ENCODE measurements at places on chromosomes 16 and 17. TPM values are rescaled to one million over a fixed set of nuclear protein-coding genes. Genes with fewer than 3 reads are reported as not detected.

Gene TEN1
- 23.2 TPM for total RNA-seq

Gene ALOX12
- not detected for total RNA-seq

Gene PARD6A
- 5.9 TPM for total RNA-seq

Gene WNT9B
- not detected for total RNA-seq

Gene KRT24
- not detected for total RNA-seq

Gene ITGAL
- total RNA-seq, result 216 TPM

GRCh38 chr17:61468263-61468907, 16.2 kb downstream of the TBX4 start:
- H3K36me3 ChIP-seq, result no peaks in the 10 kb centered on the region
- H3K27ac ChIP-seq, result peak overlapping the region; percentile 46
- H3K4me3 ChIP-seq, result no peak overlapping the region

GRCh38 chr17:29076722-29077121, 33.8 kb downstream of the PIPOX start:
- peaks cover 53% of the 10 kb centered on the region for H3K36me3 ChIP-seq
- H3K4me3 ChIP-seq, result no peak overlapping the region
- DNase-seq, result no peak
- no peak overlapping the region for H3K27ac ChIP-seq
- no peaks in the 10 kb centered on the region for H3K4me1 ChIP-seq

DNA sequence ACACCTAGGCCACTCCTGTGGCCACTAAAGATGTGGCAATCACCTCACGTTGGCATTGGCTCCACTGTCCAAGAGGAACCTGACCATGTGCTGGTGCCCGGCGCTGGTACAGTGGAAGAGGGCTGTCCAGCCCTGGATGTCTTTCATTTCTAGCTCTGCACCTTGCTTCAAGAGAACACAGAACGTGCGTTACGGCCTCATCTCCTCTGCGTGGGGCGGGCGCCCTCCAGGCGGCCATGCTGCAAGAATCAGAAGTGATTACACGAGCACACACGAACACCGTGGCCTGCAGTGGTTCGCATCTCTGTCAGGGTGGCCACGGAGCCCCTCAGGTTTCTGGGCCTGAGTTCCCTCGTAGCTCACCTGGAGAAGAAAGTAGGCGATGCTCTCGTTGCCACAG, 7.5 kb downstream of the ANKS3 start:
- DNase-seq, result no peak
- no peaks in the 10 kb centered on the region for H3K27me3 ChIP-seq
- no peak overlapping the region for H3K27ac ChIP-seq
- no peaks in the 10 kb centered on the region for H3K4me1 ChIP-seq

DNA sequence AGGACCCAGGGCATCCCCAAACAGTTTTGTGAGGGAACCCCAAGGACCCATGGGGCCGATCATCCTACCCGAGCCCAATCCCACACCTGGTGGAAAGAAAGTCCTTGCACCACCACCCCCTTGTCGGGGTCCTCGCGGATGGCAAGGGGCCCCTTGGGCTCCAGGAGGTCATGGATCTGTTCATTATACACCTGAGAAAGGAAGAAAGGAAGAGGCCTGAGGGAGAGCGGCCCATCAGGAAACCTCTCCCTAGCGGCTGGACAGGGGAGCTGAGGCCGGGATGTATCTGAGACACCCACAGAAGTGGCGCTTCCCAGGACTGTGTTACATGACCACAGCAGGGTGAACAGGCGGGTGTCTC, 12.8 kb downstream of the KIF18B start:
- no peaks in the 10 kb centered on the region for H3K27me3 ChIP-seq
- H3K36me3 ChIP-seq, result no peaks in the 10 kb centered on the region
- H3K4me3 ChIP-seq, result no peak overlapping the region
- no peak for DNase-seq
- H3K4me1 ChIP-seq, result no peaks in the 10 kb centered on the region
- H3K27ac ChIP-seq, result no peak overlapping the region

DNA sequence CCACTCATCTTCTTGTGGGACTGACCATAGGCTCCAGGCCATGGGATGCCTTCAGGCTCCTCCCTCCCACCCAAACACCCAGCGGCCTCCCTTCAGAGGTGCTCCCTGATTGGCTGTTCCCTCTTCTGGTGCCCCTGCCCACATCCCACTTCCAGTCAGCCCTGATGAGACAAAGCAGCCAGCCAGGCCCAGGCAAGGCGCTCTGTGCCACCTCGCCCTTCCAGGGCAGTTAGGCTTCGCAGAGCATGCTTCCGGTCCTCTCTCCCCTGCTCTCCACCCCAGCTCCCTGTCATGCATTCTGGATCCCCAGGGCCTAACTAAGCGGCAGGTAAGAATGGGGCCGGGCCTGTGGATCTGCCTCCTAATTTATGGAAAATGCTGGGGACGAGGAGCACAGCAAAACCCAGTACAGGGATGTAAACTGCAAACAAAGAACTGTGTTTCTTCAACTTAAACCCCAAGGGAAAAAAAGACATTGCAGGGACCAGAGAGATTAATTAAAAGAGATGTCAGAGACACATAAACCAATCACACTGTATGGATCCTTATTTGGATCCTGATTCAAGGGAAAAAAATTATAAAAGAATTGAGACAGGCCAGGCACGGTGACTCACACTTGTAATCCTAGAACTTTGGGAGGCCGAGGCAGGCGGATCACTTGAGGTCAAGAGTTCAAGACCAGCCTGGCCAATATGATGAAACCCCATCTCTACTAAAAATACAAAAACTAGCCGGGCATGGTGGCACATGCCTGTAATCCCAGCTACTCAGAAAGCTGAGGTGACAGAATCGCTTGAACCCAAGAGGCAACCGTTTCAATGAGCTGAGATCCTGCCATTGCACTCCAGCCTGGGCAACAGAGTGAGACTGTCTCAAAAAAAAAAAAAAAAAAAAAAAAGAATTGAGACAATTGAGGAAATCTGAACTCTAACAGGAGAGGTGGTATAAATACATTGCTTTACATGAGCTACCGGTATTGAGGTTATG, 26.0 kb downstream of the ZDHHC7 start:
- H3K27me3 ChIP-seq, result no peaks in the 10 kb centered on the region
- peaks cover 86% of the 10 kb centered on the region for H3K36me3 ChIP-seq
- no peaks in the 10 kb centered on the region for H3K4me1 ChIP-seq

DNA sequence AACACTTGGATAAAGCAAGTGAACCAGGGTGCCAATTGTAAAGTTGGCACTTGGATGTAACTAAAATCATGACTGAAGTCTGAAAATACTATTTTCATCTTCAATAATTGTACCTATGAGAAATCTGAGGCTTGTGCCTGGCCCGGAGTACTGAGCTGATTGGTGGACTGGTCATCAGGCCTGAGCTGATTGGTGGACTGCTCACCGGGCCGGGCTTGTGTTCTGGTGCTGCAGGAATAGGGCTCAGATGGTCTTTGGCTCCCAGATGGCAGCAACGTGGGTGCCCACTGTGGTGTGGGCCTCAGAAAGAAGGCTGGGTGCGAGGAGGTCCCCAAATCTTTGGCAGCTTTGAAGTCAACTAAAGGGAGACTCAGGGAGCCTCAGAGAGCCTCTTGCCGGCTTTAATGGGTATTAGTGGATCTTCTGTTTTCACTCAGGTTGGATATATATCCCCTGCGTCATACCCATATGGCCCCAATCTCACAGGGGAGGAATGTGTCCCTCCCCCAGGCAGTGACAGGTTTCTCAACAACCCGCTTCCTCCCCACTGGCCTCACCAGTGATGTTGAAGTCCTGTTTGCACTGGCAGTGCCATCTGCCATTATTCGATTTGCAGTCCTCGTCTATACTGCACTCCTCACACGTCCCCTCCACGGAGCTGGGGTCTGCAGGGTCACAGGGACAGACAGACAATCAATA, 4.7 kb downstream of the UMOD start:
- H3K4me3 ChIP-seq, result no peak overlapping the region
- no peaks in the 10 kb centered on the region for H3K4me1 ChIP-seq
- H3K27ac ChIP-seq, result no peak overlapping the region
- no peak for DNase-seq
- peaks cover 7% of the 10 kb centered on the region for H3K27me3 ChIP-seq
- no peaks in the 10 kb centered on the region for H3K36me3 ChIP-seq

- no peak overlapping the region for H3K4me3 ChIP-seq
- peaks cover 2% of the 10 kb centered on the region for H3K27me3 ChIP-seq
- no peak for DNase-seq
Observed at GRCh38 chr16:9365370-9365728, 273.9 kb downstream of the HAPSTR1 start.

- H3K4me3 ChIP-seq, result no peak overlapping the region
- H3K27me3 ChIP-seq, result no peaks in the 10 kb centered on the region
- DNase-seq, result no peak
- peaks cover 2% of the 10 kb centered on the region for H3K36me3 ChIP-seq
- no peak overlapping the region for H3K27ac ChIP-seq
Observed at GRCh38 chr16:72120026-72120425, 26.4 kb downstream of the DHX38 start.

DNA sequence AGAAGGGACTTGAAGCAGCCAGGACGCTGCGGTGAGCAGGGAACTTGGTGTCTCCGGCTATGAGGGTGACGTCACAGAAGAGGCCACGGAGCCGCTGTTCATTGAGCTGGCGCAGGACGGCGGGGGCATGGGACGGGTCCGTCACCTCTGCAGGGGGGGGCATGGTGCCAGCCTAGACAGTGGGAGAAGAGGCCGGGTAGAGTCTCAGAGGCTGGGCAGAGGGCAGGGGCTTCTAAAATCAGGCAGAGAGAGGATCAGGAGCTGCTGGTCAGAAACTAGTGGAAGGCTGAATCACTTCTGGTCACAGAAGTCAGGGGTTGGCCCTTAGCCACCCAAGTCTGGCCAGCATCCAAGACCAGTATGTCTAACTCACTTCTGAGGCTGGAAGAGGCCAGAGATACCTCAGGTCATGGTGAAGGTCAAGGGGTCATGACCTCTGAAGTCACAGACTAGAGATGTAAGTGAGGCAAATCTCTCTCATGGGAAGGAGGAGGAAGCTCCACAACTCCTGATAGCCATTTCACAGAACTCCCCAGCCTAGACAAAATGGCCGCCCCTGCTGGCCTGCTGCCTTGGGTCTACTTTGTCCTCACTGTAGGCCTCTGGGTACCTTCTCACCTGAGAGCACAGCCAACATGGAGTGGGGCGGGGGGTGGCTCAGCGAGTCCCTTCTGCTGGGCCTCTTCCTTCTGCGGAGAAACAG, 12.6 kb downstream of the ZBTB4 start:
- H3K27ac ChIP-seq, result peak overlapping the region; percentile 56
- no peak overlapping the region for H3K4me3 ChIP-seq
- no peaks in the 10 kb centered on the region for H3K27me3 ChIP-seq
- peaks cover 24% of the 10 kb centered on the region for H3K4me1 ChIP-seq
- peaks cover 31% of the 10 kb centered on the region for H3K36me3 ChIP-seq

GRCh38 chr17:29090750-29091605, 48.0 kb downstream of the PIPOX start:
- no peak overlapping the region for H3K27ac ChIP-seq
- no peaks in the 10 kb centered on the region for H3K27me3 ChIP-seq
- H3K36me3 ChIP-seq, result peaks cover 91% of the 10 kb centered on the region
- no peaks in the 10 kb centered on the region for H3K4me1 ChIP-seq
- no peak for DNase-seq

DNA sequence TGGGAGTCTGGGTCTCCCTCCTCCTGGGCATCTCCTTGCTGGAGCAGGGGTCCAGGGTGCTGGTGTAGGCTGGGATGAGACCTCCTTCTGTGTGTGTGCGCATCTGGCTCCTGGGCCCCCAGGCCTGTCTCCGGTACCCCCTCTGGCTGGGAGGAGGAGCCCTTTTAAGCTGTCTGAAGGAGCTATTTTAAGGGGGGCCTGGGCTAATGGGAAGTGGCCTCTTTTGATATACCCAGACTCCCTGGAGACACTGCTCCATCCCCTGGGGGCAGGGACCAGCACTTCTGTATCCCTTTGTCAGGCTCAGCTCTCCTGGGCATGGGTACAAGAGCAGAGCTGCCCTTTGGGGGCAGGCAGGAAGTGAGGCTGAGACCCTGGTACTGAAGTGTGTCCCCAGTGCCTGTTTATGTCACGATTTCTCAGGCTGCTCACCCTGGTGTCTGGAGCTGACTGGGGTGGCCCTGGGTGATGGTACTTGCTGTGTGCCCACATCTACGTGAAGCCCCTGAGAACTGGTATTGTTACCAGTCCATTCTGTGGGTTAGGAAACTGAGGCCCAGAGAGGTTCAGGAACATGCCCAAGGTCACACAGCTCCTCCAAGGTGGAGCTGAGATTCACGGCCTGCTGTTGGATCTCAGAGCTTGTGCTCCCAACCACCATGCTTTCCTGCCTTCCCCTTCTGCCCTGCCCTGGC, 6.5 kb downstream of the ADCY7 start:
- no peak for DNase-seq
- peak overlapping the region; percentile 100 for H3K27ac ChIP-seq
- peak overlapping the region; percentile 99 for H3K4me3 ChIP-seq

DNA sequence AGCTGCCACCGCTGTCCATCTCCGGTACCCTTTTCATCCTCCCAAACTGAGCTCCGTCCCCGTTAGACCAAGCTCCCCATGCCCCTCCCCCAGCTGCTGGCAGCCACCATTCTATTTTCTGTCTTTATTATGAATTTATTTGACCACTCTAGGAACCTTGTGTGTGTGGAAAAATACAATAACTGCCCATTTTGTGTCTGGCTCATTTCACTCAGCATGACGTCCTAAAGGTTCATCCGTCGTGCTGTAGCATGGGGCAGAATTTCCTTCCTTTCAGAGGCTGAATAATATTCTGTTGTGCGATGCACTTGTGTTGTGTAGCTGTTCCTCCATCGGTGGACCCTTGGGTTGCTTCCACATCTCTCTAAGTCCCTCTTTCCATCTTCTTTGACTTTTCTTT, 263.1 kb downstream of the SEC14L1 start:
- no peaks in the 10 kb centered on the region for H3K27me3 ChIP-seq
- peaks cover 91% of the 10 kb centered on the region for H3K4me1 ChIP-seq
- peaks cover 19% of the 10 kb centered on the region for H3K36me3 ChIP-seq

- H3K27me3 ChIP-seq, result no peaks in the 10 kb centered on the region
- H3K36me3 ChIP-seq, result peaks cover 40% of the 10 kb centered on the region
- no peak overlapping the region for H3K4me3 ChIP-seq
- DNase-seq, result no peak
- no peak overlapping the region for H3K27ac ChIP-seq
- peaks cover 25% of the 10 kb centered on the region for H3K4me1 ChIP-seq
Observed at GRCh38 chr16:89511374-89511773, 3.2 kb downstream of the SPG7 start.

GRCh38 chr17:75557075-75557851, 30.3 kb upstream of the MYO15B start:
- H3K36me3 ChIP-seq, result peaks cover 3% of the 10 kb centered on the region
- H3K4me1 ChIP-seq, result no peaks in the 10 kb centered on the region
- no peak for DNase-seq
- H3K4me3 ChIP-seq, result no peak overlapping the region
- no peaks in the 10 kb centered on the region for H3K27me3 ChIP-seq

- no peak for DNase-seq
- H3K27ac ChIP-seq, result no peak overlapping the region
- no peak overlapping the region for H3K4me3 ChIP-seq
- H3K36me3 ChIP-seq, result no peaks in the 10 kb centered on the region
Observed at GRCh38 chr16:63650550-63650949, 1471.3 kb downstream of the CDH11 start.

GRCh38 chr17:29303386-29303785, 9.4 kb upstream of the NUFIP2 start:
- no peak for DNase-seq
- no peak overlapping the region for H3K27ac ChIP-seq
- no peaks in the 10 kb centered on the region for H3K27me3 ChIP-seq
- peak overlapping the region; percentile 32 for H3K4me3 ChIP-seq
- no peaks in the 10 kb centered on the region for H3K36me3 ChIP-seq

GRCh38 chr17:40480501-40481003, 20.9 kb downstream of the TNS4 start:
- peak; percentile 32 for DNase-seq
- no peaks in the 10 kb centered on the region for H3K36me3 ChIP-seq
- peak overlapping the region; percentile 41 for H3K4me3 ChIP-seq
- H3K27me3 ChIP-seq, result no peaks in the 10 kb centered on the region
- peaks cover 57% of the 10 kb centered on the region for H3K4me1 ChIP-seq

Data from activated B cell treated with CpG ODN at 0.5 μM for 24 hours (primary cell).